GM19239 (cell line): ENCODE measurements at places on chromosomes 7 and 10.

- no peak for DNase-seq
Observed at GRCh38 chr7:35604595-35604994, 90.3 kb downstream of the HERPUD2 start.

GRCh38 chr7:16993543-16993942 is 111.8 kb upstream of the AGR3 start:
- no peak for DNase-seq

DNA sequence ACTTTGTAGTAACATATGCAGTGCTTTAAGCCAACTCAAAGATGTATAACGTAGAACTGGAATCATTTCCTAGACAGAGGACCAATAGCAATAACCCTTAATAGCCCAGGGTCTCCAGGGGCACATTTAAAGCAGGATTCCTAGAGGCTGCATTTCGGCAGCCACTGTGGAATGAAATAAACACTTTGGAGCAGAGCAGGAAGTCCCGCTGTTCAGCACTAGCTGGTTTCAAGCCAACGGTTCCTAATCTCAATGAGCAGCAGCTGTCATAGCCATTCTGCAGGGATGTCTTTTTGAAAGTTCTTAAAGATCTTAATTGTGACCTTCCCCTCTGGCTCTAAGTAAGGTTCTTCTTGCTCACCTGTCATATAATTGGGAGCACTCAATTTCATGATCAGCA is 18.4 kb upstream of the MACROH2A2 start:
- no peak for DNase-seq

DNA sequence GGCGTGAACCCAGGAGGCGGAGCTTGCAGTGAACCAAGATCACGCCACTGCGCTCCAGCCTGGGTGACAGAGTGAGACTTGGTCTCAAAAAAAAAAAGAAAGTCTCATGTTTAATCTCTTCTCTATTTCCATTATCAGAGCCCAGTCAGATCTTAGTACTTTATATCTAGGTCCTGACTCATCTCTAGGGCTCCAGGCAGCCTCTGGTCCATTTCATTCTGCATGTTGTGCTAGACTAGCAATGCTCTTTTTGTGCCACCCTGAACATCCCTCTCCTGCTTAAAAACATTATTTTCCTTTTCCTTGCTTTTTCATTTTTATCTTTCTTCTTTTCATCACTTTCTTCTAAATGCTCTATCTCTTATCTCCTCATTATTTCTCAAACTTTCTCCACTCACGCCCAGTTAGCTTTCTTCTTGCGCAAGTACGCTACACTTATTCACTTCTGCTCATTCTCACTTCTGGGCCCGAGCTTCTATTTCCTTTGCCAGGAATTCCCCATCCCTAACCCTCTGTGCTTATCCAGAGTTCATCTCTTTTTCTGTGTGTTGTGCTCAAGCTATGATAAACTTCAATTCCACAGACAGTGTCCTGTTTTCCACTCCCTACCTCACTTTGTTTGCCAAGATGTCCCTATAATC is 63.9 kb downstream of the BTAF1 start:
- no peak for DNase-seq

- no peak for DNase-seq
Observed at GRCh38 chr7:17020250-17020649, 138.5 kb upstream of the AGR3 start.

- DNase-seq: no peak
Observed at GRCh38 chr7:109094-109493, 83.3 kb upstream of the FAM20C start.

DNA sequence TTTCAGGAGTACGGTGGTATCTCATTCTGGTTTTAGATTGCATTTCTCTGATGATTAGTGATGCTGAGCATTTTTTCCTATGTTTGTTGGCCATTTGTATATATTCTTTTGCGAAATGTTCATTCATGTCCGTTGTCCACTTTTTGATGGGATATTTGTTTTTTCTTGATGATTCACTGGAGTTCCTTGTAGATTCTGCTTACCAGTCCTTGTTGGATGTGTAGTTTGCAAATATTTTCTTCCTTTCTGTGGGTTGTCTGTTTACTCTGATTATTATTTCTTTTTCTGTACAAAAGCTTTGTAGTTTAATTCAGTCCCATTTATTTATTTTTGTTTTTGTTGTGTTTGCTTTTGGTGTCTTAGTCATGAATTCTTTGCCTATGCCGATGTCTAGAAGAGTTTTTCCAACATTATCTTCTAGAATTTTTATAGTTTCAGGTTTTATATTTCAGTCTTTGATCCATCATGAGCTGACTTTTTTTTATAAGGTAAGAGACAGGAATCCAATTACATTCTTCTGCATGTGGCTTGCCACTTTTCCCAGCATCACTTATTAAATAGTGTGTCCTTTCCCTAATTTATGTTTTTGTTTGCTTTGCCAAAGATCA is 320.5 kb downstream of the MAGI2 start:
- no peak for DNase-seq

DNA sequence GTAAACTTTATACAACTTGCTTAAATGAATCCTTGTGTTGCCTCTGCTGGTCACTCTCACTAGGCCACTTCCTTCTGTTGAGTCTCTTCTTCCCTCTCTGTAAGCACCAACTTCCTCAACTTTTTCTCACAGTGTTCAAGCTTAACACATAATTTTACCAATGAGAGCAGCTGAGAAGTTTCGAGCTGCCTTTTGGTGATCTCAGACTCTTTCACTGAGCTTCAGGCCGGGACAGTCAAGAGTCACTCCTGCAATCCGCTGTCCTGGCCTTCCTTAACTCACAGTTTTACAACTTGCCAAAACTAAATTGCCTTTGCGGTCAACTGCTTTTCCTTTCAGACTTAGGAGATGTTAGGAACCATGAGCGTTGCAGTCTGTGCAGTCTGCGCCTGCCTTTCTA is 47.4 kb downstream of the PRPF18 start:
- no peak for DNase-seq

- no peak for DNase-seq
Observed at GRCh38 chr10:6229746-6230145, 27.0 kb downstream of the PFKFB3 start.

- no peak for DNase-seq
Observed at GRCh38 chr7:158487631-158488151, 99.9 kb downstream of the PTPRN2 start.

DNA sequence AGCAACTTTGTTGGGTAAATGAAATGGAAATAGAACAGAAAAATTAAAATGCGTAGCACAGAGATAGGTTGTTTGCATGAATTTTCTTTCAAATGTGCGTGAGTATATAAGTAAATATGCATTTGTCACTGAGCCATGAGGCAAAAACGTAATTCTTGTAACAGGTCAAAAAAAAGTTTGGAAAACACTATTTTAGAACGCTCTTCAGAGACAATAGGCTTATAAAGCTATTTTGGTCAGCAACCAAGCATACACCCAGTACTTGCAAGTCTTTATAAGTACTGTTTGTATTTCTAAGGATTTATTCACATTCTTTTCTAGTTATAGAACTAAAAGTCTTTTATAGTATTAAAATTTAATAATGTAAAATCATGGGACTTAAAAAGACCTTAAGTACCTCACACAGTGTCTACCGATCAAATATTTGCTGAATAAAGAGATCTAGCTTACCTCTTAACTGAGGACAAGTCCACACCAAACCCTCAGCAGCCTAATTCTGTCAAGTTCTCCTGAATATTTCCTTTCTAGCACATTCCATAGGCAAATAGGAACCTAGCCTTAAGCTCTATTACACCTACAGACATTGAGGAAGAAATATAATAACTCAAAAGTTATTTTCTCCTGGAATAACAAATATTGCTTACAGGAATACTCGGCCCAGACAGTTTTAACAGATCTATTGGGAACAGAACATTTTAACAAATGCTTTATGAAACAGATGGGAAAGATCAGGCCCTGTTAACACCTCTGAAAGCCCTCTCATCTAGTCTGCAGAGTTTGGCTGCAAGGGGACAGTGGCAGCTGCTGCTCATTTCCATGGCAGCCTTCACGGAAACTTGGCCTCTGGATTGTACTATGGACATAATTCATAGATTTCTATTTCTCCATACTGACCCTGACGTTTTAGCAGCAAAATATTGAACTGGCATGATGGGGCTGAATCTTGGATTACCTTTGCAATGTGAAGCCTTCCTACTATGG is 8.8 kb downstream of the CRPPA start:
- no peak for DNase-seq

GRCh38 chr10:97858001-97858439 is 8.4 kb downstream of the GOLGA7B start:
- no peak for DNase-seq

GRCh38 chr10:47252093-47252780 is 47.8 kb upstream of the GDF10 start:
- DNase-seq: no peak

DNA sequence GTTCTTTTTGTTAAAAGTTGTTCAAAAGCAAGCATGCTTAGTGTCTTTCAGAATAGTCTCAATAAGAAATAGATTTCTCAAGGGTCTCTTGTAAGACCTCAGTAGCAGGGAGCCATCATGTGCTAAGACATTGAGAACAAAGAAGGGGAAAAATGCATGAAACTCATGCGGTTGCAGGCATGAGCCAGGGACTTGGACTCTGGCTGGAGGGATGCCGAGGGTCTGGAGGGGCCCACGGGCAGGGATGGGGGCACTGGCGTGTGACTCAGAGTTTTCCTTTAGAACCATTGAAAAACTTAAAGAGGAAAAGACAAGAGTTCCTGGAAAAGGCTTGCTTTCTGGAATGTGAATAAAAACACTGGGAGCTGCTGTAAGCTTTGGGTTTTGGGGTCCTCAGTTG is 253.3 kb downstream of the CCDC3 start:
- DNase-seq: no peak
